ENCODE measurements at places on chromosomes 3 and 15. TPM values are rescaled to one million over a fixed set of nuclear protein-coding genes. Genes with fewer than 3 reads are reported as not detected.
A peak's percentile ranks its signal among the peaks of the same experiment; 100 is the strongest.

The C3orf85 gene
- 12.6 TPM for total RNA-seq

The KLHL24 gene
- 40.8 TPM for total RNA-seq

The ITPKA gene
- total RNA-seq, result 2.0 TPM

The ROBO2 gene
- 1.0 TPM for total RNA-seq

The SEMA5B gene
- total RNA-seq, result 0.12 TPM

The SH2D7 gene
- not detected for total RNA-seq

The ANKRD34C gene
- not detected for total RNA-seq

DNA sequence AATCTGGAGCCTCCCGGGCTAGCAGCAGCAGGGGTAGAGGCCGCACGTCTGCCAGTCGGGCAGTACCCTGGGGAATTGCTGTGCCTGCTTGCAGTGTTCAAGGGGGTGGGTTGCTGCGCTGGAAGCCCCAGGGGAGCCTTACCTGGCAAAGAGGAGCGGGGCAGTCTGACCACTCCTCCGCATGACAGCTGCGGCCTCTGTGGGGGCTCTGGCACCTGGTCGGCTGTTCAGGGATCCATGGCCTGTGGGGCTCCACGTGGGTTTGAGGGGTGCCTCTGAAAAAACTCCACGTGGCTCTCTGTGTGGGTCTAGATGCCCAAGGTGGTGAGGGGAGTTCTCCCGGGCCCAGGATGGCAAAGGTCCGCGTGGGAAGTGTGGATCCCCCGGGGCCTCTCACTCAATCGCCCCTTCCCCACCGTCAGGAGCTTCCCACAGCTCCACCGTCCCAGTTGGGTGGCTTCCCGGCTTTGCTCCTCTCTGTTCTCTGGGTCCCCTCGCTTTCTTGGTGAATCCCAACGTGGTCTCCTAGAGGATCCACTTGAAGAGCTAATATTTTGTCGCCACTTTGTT, 184.5 kb downstream of the EFHB start:
- DNase-seq, result no peak

DNA sequence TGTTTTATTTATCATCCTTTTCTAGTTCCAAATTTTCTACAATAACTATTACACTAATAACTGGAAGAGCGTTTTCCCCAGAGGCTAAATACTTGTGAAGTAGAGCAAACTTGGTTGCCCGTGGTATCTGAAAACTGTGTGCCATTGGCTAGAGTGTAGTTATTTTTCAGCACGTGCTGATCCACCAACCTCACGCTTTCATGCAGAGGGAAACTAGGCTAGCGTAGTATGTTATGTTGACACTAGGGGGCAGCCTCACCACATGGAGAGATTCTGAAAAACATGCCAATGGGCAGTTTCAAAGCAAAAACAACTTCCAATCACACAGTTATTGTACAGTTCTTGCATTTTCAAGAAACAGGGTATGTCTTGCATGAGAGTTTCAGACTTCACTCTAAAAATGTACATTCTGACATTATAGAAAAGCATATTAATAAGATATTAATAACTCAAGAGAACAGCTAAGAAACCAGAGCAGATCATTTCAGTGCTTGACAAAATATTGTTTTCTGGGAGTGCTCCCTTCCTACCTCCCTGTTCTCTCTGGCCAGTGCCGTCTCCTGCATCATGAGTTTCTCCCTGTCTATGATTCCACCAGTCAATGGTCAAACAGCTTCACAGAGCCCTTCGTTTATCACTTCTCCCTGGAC, 39.7 kb downstream of the SPATA12 start:
- DNase-seq, result peak; percentile 66

- no peak for DNase-seq
Measured at GRCh38 chr3:112531358-112531781, 30.4 kb downstream of the ATG3 start.

DNA sequence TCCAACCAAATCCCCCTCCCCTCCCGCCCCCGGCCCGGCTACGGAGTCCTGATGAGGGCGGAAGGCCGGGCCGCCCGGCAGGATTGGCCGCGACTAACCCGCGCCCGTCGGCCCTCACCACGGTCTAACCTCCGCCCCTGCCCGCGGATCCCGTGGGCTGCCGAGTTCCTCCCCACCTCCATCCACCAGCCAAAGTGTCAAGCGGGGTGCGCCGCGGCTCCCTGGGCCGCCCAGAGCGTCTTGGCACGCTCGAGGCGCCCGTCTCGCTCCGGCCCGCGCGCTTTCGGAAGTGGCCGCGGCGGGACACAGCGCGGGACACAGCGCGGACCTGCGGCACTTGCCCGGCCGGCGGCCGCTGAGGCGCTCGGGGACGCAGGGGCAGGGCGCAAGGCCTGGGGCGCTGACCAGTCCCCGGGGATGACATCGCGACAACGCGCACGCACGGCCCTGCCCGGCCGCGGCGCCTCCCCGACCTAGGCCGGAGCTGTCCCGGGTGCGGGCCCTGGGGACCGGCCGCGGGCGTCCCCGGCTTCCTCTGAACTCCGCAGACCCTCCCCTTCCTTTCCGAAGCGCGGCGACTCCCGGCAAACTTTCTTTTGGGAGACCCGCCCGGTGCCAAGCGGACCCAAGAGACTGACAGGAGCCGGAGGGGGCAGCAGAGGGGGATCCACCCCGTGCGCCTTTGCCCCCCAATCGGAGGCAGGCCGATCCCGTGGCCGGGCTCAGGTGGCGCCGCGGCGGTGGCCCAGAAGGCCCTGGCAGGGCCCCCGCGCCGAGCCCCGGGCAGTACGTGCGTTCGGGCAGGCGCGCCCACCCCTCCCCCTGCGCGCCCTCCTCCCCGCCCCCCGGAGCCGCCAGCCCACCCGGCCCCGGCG, 112.8 kb upstream of the ICE2 start:
- DNase-seq, result peak; percentile 48

GRCh38 chr3:126490619-126491018, 14.9 kb upstream of the ZXDC start:
- DNase-seq, result no peak

- no peak for DNase-seq
Measured at GRCh38 chr15:70854666-70854976, 664 bp upstream of the LARP6 start.

DNA sequence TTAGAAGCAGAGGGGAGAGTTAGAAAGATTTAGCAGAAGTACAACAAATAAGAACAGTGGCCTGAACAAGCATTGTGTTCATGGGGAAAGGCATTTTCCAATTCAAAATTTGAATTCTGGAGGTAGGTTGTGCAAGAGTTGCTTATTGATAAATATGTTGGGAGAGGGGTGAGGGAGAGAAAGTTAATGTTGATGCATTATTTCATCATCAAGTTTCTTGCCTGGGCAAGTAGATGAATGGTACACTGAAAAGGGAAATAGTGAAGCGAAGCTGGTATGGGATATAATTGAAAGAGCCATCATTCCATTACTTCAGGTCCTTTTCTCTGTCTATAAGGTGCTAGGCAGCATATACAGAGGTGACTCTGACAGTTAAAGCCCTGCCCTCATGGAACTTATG, 288.9 kb upstream of the GBE1 start:
- no peak for DNase-seq

DNA sequence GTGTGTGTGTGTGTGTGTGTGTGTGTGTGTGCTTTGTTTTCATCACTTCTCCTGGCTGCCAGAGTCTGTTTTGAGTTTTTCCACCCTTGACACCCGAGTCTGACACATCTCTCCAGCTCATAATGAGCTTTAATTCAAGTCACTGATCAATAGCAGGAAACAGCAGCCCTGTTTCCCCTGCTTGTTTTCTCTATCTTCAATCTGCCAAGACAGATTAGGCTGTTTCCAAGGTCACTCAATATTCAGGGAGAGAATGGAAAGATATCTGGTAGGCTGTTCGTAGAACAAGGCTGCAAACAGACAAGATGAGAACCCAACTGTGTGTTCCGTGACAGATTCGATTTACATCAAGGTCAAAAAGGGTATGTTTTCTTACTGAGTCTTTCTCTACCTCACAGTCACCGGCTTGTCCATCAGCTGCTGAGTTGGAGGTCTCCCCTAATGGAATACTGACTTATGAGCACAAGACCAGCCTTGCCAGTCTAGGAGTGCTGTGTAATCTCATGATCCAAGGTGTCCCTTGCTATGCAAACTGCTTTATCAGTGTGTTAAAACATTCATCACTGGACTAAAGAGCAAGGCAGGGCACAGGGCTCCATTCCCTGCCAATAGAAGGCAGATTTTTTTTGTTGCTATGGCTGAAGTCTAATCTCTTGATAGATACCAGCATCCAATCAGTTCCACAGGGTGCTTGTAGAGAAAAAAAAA, 187.9 kb upstream of the LMCD1 start:
- no peak for DNase-seq

- DNase-seq, result no peak
Measured at GRCh38 chr3:45665101-45665572, 24.1 kb upstream of the SACM1L start.

- peak; percentile 58 for DNase-seq
Measured at GRCh38 chr3:5187920-5188418, 462 bp downstream of the EDEM1 start.

DNA sequence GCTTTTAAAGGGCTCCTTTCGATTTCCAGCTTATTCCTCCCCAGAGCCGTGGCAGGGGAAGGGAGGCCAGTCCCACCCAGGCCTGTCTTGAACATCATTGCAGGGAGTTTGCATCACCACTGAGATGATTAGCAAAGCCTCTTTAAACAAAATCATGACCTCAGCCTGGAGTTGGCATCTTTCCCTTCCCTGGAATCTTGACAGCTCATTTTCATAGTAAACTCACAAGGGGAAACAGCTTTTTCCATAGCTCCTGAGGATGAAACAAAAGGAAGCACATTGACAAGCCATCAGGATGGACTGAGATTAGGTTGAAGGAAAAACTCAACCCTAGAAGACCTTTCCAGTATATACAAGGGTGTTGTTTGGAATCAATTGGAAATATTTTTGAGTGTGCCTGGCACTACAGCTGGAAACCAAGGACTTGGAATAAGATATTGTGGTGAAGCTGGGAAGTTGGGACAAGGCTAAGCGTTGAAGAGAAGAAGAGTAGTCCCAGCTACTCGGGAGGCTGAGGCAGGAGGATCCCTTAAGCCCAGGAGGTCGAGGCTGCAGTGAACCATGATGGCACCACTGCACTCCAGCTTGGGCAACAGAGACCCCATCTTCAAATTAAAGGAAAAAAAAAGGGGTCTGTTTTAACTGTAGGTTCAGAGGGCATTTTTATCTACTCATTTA, 3.1 kb upstream of the LARP6 start:
- peak; percentile 68 for DNase-seq

- DNase-seq, result no peak
Measured at GRCh38 chr15:48285329-48286214, 45.7 kb upstream of the DUT start.

DNA sequence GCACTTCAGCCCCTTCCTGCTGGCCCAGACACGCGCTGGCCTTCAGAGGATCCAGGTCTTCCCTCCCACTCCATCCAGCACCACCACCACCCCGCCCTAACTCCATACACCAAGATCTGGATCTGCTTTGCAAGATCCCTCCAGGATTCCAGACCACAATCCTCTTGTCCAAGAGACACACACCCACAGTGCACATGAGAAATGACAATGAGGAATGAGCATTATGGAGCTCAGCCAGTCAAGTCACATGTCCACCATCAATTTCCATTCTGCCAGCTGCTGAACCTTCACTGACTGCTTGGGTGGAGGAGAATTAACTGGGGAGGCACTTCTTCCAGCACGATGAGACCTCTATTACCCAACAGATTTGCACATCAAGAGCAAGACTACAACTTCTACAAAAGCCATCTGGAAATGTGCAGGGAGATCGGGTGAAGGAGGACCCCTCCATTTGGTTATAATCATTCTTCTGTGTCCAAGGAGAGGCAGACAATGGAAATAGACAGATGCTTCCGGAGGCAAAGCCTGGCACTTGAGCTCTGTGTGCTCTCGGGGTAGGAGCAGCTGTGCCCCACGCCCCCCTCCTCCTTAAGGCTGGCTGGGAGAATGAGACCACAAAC, 12.3 kb upstream of the SPATA12 start:
- DNase-seq, result no peak

GRCh38 chr3:47491186-47491585, 15.4 kb upstream of the SCAP start:
- DNase-seq, result no peak

DNA sequence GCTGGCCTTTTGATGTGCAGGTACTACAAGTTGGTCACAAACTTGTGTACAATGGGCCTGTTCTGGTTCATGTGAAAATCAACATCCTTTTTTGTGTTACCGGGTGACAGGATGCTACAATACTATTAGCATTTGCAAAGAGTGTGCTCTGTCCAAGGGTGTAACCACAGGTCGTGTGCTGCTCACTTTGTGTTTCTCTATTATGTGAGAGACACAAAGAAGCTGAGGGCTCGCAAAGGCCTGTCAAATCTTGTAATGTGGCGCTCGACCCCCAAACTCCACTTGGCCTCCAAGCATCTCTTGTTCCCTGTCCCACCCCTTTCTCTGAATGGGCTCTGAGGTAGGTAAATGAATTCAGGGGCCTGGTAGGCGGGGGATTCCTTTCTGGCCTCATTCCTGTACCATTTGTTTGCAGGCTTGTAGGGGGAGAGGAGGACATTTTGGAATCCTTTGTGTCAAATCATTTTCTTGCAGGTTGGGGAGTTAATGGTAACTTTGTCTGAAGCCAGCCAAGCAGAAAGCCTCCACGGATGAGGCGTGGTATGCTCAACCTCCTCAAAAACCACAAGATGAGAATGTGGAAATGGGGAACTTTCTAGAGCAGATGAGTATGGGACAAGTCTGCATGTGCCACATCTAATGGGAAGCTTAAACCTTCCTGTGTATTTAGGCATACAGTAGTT, 109.1 kb downstream of the OPA1 start:
- no peak for DNase-seq

- DNase-seq, result no peak
Measured at GRCh38 chr3:47985381-47985780, 30.8 kb downstream of the MAP4 start.

- no peak for DNase-seq
Measured at GRCh38 chr15:32104061-32104995, 74.0 kb downstream of the CHRNA7 start.

DNA sequence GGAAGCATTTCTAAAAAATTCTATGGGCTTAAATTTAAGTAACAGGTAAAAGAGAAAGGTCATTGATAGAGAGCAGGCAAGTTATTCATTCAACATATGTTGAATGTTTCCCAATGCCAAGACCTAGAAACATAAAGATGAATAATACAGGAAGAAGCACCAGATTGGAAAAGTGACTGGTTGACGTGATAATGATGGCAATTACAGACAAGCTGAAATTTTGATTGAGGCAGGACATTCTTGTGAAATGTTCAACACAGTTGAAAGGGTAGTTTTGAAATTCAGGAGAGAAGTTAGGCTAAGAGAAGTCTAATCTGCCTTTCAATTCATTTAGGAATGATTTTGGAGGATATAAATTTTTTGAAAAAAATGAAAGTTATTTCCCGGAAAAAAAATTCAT, 536.3 kb upstream of the NAALADL2 start:
- DNase-seq, result no peak

- no peak for DNase-seq
Measured at GRCh38 chr3:46429671-46430070, 22.6 kb downstream of the CCRL2 start.

Measured in right lobe of liver (tissue), 6 donors.